ENCODE measurements at places on chromosomes 1 and 21.

GRCh38 chr1:232786845-232787455 is 18.3 kb upstream of the MAP10 start:
- DNase-seq: no peak

DNA sequence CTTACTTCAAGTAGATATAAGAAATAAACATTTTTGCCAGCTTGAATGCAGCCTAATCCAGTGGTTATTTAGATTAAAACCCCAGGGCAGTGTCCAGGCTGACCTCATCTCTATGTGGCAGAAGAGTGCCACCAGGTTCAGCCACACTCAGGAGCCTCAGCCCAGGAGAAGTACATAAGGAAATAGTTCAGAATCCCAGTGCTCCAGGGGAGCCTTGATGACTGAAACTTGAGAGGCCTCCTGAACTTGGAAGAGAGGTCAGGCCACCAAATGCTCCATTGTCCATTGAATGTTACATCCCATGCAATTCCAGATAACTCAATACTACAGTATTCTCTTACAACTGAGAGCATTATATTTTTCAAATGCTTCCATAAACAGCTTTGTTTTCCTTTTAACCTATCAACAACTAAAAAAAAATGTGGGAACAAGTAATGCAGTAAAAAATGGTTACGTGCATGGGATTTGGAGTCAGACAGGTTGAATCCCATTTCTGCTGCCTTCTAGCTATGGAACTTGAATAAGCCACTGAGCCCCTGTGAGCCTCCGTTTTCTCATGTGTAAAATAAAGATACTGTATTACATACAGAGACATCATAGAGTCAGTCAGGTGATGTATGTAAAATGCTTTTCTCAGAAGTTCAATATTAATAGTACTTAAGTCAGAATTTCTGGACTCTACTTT is 248.0 kb downstream of the PLPP3 start:
- no peak for DNase-seq

DNA sequence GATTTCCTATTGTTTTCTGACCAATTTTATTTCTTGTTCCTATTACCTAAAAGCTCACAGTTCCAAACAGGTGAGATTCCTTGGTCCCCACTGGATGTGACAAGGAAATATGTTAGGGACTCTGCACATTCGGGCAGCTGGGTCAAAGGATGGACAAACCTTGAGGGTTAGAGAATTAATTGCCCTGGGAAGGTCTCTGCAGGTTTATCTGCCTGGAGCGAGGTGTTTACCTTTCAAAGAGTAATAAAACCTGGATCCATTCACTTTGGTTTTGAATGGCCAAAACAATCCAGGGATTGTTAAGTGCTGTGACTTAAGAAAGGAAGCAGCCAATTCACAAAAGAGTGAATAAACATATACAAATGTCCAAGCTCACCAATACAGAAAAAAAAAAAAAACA is 33.6 kb upstream of the RAB4A start:
- DNase-seq: no peak

DNA sequence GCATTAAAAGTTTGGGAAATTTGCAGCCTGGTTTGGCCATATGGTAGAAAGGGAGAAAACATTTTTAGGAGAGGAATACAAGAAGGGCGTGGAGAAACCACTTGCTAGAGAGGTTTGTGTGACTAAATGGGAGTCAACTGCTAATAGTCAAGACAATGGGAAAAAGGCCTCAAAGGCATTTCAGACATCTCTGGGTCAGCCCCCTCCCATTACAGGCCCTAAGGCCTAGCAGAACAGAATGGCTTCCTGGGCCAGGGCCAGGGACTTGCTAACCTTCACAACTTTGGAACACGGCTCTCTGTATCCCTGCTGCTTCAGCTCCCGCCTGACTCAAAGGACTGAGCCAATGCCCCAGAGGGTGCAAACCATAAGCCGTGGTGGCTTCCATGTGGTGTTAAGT is 752.3 kb upstream of the ADAMTS5 start:
- no peak for DNase-seq

DNA sequence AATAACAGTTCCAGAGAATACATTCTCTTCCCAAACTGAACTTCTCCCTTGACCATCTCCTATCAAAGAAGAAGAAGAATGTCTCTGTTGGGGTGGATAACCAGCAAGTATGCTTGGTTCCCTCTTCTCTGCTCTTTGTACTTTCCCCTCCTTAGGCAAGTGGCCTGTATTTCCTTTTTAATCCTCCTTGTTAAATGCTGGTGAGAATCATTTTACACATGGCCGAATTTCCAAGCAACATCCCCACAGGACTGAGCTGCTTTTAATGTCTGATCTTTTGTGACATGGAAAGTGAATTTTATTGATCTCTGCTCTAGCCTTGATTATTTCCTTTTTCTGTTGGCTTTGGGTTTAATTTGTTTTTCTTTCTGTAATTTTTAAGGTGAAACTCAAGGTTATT is 336.7 kb downstream of the DUSP10 start:
- DNase-seq: no peak

All from CD4-positive, alpha-beta T cell treated with Interferon alpha-2 for 1 hour (primary cell).